HL-60 (cell line): ENCODE measurements at places on chromosomes 6 and 20.

- no peak for DNase-seq
These were observed 1.7 kb upstream of the HSD17B8 start for GRCh38 chr6:33202799-33203198.

GRCh38 chr20:31781945-31782344, 37.2 kb upstream of the MYLK2 start:
- DNase-seq = no peak

DNA sequence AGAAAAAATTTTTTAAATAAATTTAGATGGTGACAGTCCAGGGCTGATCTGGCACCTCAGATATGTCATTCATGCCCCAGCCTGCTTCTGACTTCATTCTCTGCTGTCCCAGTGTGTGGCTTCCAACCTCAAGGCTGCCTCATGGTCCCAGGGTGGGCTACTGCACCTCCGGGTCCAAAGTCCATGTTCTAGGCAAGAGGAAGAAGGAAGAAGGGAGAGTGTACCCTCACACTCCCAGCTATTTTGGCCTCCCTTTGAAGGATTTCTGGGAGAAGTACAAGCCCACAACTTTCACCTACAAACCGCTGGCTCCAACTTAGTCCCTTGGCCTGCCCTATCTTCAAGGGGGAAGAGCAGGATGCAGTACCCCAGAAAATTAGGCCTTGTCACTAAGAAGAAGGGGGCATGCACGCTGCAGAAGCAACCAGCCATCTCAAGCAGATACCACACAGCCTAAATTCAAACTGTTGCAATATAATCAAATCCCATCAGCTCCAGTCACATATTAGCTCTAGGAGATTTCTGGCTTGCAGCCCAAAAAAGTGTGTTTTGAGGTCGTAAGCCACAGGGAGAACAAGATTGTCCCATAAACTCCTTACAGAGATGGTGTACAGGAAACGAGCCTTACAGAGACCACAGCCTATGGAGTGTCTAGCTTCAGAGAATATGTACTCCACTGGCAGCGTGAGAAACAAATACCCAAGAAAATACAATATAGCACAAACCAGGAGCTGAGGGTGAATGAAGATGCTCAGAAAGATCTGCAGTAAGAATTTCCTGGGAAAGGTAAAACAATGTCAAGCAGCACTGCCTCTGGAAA, 906 bp upstream of the BTN3A2 start:
- no peak for DNase-seq

GRCh38 chr6:13846841-13847240, 32.5 kb upstream of the MCUR1 start:
- no peak for DNase-seq

DNA sequence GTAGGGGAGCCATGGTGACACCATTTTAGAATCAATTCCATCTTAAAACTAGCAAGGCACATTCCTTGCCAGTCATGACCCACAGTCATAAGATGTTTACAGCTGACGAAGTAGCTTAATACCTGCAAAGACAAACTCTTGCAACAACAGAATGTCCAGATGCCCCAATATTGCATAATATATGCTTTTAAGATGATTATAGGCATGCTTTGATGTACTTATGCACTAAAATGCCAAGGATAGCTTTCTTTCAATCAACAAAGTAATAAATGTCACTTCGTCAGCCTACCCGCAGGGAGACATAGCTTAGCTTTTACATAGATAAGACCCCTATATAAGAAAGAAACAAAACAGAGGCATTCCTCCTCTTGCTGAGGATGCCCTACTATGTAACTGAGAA, 26.7 kb downstream of the ACSS1 start:
- DNase-seq = no peak

DNA sequence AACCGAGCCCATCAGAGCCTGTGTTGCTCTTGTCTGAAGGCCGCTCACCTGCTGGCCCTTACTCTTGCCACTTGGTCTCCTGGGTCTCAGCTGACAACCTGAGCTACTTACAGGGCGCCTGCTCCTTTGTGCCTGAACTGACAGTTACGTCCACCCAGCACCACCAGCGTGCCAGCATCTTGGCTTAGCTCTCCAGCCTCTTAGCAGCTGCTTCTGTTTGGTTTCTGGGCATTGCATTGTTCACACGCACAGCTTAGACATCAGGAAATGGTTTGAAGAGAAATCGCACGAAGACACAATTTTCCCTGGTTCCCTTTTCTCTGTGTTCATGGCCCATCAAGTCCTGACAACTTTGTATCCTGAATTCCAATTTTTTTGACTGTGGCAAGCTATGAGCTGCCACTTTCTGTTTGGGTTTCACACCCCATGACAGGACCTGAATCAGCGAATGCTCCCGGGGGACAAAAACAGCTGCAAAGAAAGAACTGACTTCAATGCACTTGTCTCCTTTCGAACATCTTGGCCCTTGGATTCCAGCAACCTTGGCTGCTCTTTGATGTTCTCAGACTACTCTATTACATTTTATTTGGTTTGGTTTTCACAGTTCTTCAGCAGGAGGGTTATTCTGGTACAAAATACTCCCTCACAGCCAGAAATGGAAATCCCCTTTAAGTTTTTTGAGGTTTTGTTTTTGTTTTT, 45.2 kb upstream of the LY86 start:
- no peak for DNase-seq

- DNase-seq = peak; percentile 74
These were observed 1.4 kb downstream of the RREB1 start for GRCh38 chr6:7108964-7109836.

- no peak for DNase-seq
These were observed 50.0 kb upstream of the ARHGAP18 start for GRCh38 chr6:129759796-129760605.

DNA sequence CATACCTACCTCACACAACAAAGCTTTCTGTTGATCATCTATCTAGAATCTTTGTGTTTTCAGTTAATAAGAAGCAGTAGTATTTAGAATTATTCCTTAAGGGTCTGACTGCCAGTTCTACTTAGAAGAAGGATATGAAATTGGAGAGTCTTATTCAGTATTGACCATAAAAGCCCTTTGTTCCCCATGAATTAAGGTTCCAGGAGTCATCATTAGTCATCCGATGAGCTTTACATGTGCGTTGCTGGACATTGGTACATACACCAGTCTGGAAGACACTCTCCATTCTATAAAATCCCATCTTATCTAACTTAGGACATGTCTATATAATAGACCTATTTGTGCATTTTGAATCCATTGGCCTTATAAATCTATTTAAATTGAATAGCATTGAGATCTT, 34.4 kb upstream of the RNF217 start:
- DNase-seq = no peak

DNA sequence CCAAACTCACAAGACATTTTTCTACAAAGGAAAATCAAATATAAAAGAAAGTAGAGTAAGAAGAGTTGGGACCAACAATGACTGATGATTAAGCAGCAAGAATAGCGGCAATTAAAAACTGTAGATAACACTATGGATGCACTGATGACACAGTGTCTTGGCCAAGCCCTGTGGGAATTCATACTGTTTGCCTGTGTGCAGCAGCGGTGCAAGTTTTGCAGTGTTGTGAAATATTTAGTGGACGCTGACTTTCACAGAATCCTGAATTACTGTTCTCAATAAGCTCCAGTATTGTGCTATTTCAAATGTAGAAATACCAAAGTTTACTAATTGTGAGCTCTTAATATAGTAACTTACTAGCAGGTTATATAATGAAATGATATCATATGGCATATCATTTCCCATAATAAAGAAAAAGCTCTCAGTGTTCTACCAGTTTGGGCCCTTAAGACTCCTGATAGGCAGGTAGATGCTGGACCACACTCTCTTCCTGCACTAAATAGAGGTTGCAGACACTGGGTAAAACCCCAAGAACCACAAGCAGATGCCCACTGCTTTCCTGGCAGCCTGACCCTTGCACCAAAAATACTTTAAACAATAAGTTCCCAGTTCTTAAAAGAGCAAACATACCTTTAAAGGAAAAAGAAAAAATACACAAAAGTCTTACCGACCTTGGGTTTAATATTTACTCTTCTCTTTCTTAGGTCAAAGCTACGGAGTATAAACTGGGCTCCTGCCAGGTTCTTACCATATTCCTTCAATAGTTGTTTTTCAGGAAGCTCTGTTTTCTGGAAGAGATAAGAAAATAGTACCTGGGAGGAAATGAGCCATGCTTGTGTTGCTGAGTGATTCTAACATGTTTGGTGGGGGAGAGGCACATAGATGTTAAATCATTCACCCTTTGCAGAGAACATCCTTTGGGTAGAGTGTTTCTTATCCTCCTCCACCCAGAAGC, 41.6 kb downstream of the ANKEF1 start:
- DNase-seq = no peak
